ENCODE measurements at places on chromosomes 3 and 15.

GRCh38 chr15:25019434-25019833 is 64.6 kb downstream of the SNRPN start:
- DNase-seq = no peak

GRCh38 chr15:25641762-25642161 is 202.9 kb upstream of the UBE3A start:
- no peak for DNase-seq

- no peak for DNase-seq
These were observed 139.4 kb downstream of the RPLP1 start for GRCh38 chr15:69591905-69592508.

- no peak for DNase-seq
These were observed 20.5 kb downstream of the SIDT1 start for GRCh38 chr3:113552851-113553250.

GRCh38 chr15:36884518-36884875 is 215.9 kb downstream of the MEIS2 start:
- no peak for DNase-seq

- DNase-seq = no peak
These were observed 1.2 kb downstream of the RHO start for GRCh38 chr3:129529436-129530210.

GRCh38 chr3:72753495-72753894 is 94.8 kb downstream of the SHQ1 start:
- DNase-seq = no peak

DNA sequence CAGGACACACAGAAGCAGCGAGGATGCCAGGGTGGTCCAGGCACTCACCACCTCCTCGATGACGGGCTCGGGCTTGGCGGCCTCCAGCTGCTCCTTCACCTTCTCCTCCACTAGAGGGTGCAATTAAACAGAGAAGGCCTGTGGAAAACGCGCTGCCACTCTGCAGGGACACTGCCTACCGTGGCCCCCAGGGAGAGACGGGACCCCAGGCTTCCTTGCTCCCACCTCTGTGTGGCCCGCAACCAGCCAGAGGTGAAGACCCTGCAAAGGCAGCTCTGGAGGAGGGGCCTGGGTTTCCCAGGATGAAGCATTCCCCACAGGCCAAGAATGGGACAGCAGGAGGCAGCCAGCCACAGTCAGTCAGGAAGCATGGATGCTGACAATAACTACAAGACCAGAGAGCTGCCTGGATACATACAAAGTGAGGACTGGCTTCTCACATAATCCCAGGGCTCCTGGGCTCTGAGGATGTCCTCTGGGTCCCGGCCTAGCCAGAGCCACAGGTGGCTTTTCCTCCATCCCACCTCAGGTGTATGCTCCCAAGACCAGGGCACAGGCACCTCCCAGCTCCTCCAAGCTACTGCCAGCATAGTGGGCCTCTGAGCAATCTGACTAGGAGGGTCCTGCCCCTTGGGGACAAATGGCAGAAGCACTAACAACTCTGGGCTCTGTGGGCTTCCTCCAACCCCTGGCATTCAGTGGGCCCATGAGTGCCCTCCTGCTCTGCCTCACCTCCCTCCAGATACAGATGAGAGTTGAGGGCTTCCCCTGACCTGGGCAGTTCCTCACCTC is 46.2 kb downstream of the PTH1R start:
- DNase-seq = peak; percentile 13

DNA sequence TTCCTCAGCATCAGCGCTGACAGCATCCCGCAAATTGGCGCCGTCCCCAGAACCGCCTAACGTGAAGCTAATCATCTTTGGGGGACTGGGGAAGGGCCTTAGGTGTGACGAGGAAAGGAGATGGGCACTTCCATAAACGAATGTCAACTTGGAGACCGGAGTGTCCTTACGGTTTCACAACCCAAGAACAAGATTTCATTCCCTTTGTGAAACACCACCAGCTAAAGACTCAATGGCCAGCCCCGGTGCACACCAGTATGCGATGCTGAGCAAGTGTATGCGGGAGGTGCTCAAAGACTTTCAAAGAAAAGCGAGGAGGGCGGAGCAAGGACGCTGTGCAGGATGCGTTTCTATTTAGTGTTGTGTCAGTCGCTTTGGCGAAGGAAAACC is 759 bp upstream of the TTBK2 start:
- peak; percentile 22 for DNase-seq

DNA sequence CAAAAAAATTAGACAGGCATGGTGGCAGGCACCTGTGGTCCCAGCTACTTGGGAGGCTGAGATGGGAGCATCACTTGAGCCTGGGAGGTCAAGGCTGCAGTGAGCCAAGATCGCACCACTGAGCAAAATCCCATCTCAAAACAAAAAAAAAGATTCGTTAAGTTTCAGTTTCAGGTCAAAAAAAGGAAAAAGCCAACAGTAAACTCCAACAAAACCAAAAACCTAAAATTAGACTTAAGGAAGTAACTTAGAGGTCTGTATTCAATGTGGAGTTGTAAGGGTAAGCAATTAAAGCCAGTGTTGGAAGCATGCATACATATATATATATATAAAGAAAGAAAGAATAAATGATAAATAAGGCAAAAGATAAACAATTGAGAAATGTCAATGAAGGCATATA is 11.8 kb downstream of the KPNA1 start:
- no peak for DNase-seq

GRCh38 chr3:138441742-138442141 is 7.3 kb downstream of the ESYT3 start:
- DNase-seq = no peak

DNA sequence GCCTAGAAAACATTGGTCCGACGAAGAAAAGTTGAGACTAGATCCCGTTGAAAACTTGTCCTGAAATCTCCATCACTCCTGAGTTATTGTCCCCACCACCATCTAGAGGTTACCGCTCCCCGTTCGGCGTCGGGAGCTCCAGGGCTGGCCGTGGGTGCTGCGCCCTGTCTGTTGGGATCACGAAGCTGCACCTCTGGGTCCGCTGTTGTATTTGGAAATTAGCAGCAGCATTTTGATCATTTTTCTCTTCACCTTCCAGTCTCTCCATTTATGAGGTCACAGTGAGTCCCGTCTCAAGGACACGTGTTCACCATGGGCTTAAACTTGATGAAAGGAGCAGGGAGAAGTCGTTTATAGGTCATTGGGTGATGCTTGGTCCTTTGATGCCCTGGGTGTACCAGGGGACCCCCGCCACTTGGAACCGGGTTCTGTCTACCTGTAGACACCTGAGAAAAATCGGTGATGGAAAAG is 565 bp downstream of the MANF start:
- no peak for DNase-seq

DNA sequence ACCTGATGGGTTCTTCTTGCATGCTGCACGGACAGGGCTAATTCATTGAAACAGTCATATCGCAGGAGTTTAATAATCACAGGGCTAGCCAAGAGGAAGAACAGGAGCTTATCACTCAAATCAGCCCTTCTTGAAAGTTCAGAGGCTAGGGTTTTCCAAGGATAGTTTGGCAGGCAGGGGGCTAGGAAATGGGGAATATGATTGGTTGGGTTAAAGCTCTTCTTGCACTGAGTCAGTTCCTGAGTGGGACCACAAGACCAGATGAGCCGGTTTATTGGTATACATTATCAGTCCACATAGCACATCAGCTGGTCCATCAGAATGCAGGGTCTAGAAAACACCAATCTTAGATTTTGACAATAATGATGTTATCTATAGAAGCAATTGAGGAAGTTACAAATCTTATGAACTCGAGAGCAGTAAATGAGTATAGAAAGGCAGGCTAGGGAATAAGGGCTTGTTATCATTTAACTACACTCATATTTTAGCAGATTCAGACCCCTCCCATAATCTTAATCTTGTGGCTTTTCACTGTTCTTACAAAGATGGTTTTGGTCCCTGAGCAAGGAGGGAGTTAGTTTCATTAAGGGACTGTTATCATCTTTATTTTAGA is 58.1 kb upstream of the SLC25A36 start:
- no peak for DNase-seq

- no peak for DNase-seq
These were observed 43.4 kb upstream of the XCR1 start for GRCh38 chr3:46070595-46071093.

GRCh38 chr3:16907243-16907642 is 22.5 kb downstream of the PLCL2 start:
- DNase-seq = no peak

DNA sequence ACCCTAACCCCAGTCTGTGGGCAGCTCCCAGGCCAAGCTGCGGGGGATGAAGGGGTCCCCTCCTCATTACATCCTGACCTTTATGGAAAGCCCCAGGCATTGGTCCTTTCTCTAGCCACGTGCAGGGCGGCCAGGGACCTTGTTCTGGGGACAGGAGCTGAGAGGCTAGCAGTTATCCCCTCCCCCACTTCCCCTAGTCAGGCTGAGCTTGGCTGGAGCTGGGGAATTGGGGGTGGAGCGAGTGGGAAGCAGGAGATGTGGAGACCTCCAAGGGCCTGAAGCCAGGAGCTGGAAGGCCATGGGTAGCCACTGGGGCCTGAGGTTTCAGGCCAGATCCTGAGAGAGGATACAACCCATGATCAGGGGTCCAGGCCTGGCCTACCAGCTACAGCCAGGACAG is 45.8 kb downstream of the DNAH1 start:
- DNase-seq = no peak

DNA sequence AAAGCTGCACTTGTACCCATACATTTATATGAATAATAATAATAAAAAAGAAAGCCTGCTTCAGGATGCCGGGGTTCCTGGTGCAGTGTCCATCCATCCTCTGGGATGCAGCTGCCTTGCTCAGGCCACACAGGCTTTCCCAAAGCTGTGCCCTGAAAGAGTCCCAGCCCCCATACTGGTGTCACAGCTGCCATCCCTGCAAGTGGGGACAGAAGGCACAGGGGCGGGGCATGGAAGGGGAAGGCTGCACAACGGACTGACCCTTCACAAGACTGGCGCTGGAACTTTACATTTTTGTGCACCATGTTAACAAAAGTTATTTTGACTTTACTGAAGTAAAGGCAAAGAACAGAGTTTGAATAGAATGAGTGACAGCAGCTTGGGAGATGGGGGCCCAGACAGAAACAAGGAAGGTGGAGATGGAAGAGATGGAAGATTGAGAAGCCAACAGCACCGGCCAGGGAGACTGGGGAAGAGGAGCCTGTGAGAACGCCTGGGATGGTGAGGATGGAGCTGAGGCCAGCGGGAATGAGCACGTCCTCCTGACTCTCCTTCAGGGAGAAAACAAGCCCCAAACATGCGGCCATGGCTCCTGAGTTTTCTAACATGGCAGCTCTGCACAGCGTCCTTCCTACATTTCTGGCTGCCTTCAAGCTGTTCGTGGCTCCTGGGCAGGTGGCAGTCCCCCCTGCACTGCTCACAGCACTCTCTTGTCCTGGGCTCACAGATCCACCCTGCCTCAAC is 73.1 kb downstream of the ABTB1 start:
- no peak for DNase-seq

All from stimulated activated CD4-positive, alpha-beta T cell treated with anti-CD3 and anti-CD28 coated beads, TNF-alpha, amount 100 ng/mL, for 24 hours (primary cell).